ENCODE measurements at places on chromosomes 1 and 21.

DNA sequence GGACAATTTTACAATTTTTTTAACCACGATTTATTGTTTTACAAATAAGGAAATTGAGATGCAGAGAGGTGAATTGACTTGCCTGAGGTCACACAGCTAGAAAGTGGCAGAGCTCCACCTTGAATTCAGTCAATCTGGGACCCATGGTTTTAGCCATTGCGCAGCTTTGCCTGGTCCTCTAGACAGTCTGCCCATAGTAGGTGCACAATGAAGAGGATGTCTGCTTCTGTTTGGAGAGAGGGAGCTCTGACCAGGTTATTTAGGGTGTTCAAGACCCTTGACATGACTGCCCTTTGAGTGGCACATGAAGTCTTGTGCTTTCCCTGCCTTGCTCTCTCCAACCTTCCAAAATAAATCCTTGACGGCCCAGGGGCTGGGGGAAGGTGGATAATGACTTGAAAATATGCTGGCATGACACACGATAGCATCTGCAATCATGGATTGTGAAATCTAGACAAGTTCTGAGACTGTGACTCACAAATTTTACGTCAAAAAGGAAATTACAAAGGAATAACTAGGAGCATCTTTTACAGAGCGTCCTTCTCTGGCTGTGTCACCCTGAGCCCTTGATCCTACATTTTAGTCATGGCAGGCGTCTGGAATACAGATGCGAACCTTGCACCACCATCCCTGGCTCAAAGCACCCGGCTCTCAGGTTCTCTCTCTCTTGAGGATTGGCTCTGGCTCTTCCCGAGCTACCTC is 26.2 kb upstream of the ID3 start:
- no peak for DNase-seq

- DNase-seq = no peak
Observed at GRCh38 chr1:169367096-169367685, 406 bp downstream of the NME7 start.

GRCh38 chr1:37606481-37607263 is 10.9 kb upstream of the GNL2 start:
- DNase-seq = no peak

DNA sequence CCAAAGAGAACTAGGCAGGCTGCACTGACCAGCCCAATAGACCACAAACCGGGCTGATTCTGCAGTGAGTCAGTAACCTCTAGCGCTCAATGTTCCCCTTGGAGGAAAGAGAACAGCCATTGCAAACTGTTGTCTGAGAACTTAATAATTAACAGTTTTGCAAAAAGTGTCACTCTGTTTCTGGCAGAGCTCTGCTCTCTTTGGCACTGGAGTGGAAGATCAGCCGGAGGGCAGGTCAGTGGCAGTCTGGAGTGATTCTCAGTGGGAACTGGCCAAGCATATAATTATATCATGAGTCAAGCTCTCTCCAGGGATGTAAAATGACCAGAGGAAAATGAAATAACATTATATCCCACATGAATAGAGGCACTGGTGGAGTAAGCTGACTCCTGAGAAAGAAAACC is 238.3 kb downstream of the HLX start:
- DNase-seq = no peak

DNA sequence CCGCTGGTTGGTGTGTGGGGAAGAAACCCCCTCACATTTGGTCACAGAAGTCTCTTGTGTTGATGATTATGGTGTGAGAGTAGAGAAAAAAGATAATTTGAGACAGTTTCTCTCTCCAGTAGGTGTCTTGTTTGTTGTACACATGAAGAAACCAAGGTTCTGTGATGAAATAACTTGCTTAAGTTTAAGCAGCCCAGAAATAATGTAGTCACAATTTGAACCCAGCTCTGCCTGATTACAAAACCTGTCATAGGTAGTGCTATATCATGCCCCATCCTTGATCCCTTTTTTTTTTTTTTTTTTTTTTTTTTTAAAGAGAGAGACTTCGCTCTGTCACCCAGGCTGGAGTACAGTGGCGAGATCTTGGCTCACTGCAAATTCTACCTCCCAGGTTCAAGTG is 4.9 kb downstream of the MFN2 start:
- no peak for DNase-seq

- no peak for DNase-seq
Observed at GRCh38 chr1:111743679-111744101, 4.5 kb upstream of the INKA2 start.

DNA sequence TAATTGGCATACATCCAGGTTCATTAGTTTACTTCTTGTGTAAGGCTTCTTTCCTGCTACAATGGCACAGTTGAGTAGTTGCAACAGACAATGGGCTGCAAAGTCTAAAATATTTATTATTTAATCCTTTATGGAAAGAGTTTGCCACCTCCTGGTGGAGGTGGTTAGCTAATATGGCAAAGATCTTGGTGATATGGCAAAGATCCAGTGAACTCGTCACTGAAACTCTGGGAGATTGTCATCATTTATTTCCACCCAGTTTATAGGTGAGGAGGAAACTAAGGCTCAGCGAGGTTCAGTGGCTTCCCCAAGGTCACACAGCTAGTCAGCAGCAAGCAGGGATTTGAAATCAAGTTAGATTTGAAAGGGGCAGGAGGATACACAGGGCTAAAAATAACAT is 16.1 kb upstream of the IFFO2 start:
- no peak for DNase-seq

DNA sequence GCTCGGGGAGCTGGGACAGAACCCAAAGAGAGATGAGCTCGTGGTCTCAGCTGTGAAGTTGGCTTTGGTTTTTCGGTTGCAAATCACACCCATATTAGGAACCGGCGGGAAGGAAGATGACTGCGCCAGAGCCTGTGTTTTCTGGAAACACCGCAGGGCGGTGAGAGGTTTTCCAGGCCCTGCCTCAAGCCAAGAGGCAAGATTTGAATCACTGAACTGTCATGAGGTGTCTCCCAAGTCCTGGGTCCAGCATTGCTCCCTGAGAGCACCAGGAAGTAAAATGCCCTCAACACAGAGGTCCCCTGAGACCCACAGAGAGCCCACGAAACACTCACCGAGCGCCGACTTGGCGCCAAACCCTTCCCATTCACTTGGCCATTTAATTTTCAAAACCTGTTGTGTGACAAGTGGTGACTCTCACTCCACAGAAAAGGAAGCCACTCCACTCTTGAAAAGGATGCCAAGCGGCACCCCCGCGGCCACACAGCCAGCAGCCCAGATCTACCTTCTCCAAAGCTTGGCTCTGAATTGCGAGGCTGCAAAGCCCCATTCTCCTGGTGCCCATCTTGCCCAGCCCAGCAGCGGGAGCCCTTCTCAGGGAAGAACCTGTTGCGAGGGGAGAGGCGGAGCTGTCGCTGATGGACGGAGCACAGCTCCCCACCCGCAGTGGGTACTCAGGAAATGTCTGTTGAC is 99.0 kb upstream of the RUNX3 start:
- DNase-seq = peak; percentile 68

GRCh38 chr1:47766832-47767740 is 230.1 kb downstream of the TRABD2B start:
- no peak for DNase-seq

DNA sequence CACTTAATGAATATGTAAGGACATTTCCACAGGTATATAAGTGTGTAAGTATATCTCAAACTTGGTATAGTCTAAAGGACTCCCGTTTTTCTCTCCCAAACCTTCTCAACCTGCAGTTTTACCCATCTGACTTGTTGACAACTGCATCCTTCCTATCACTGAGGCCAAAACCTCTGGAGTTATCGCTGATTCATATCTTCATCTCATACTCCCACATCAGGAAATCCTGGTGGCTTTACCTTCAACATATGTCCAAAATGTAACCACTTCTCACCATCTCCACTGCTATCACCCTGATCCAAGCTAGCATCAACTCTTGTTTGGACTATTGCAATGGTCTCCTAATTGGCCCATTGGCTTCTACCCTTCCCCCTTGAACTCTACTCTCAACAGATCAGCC is 30.4 kb downstream of the SLAMF6 start:
- no peak for DNase-seq

DNA sequence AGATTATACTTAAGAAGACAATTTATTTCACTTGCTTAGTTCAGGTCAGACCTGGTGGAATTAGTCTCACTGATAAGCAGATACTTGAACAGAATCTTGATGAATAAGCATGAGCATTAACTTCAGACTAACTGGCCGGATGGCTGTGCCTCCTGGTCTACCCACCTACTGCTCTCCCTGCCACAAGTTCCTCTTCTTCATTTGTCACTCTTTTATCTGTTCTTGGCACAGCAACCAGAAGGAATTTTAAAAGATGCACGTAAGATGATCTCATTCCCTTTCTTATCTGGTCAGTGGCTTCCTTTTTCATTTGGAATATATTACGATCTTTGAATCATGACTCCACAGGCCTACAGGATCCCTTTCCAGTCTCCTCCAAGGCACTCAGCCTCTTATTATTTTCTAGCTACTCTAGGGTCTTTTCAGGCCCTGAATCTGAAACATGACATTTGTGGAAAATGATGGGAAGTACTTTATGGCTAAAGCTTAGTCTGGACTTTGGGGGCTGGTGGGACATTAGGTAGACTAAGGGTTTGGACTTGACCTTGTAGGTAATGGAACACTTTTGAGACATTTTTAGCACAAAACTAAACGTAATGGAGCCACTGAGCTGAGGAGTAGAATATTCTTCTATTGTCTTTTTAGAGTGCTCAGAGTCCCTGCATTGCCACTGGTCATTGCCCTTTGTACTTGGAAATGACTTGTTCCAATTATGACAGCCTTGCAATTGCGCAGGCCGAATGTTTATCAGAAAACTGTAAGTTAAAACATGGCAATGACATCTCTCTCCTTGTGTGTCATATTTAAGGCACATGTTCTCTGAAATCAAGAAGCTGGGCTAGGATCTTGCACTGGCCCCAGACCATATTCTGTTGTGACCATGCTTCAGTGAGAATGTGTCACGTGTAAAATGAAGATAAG is 16.0 kb downstream of the ST6GALNAC3 start:
- no peak for DNase-seq

GRCh38 chr1:171784784-171785183 is 3.3 kb downstream of the METTL13 start:
- no peak for DNase-seq

- DNase-seq = no peak
Observed at GRCh38 chr1:207938016-207938415, 27.1 kb upstream of the CD34 start.

- DNase-seq = no peak
Observed at GRCh38 chr1:192952646-192953045, 106.5 kb downstream of the UCHL5 start.

DNA sequence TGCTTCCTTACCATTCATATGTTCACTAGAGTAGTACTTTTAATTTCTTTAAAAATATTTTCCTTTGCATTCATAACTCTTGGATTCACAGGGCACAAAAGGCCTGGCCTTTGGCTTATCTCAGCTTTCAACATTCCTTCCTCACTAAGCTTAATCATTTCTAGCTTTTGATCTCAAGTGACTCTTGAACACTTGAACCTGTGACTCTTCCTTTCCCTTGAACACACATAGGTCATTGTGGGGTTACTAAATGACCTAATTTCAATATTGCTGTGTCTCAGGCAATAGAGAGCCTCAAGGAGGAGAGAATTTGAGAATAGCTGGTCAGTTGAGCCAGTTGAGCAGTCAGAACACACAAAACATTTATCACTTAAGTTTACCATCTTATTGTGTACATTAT is 49.9 kb downstream of the COL11A1 start:
- no peak for DNase-seq

- DNase-seq = no peak
Observed at GRCh38 chr1:30988045-30988444, 77.5 kb downstream of the PUM1 start.

DNA sequence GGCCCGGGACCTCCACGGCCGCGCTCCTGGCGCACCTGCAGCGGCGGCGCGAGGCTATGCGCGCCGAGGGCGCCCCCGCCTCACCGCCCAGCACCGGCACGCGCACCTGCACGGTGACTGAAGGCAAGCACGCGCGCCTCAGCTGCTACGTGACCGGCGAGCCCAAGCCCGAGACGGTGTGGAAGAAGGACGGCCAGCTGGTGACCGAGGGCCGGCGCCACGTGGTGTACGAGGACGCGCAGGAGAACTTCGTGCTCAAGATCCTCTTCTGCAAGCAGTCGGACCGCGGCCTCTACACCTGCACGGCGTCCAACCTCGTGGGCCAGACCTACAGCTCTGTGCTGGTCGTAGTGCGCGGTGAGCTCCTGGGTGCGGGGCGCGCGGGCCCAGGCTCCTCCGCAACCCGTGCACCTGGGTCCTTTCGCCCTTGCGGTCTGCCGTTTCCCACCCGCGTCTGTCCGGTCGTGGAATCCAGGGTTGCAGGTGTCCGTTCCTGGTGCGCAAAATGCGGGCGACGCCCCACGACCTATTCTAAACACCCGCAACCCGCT is 4.6 kb downstream of the OBSCN start:
- no peak for DNase-seq

- no peak for DNase-seq
Observed at GRCh38 chr1:181660621-181661020, 177.3 kb downstream of the CACNA1E start.

DNA sequence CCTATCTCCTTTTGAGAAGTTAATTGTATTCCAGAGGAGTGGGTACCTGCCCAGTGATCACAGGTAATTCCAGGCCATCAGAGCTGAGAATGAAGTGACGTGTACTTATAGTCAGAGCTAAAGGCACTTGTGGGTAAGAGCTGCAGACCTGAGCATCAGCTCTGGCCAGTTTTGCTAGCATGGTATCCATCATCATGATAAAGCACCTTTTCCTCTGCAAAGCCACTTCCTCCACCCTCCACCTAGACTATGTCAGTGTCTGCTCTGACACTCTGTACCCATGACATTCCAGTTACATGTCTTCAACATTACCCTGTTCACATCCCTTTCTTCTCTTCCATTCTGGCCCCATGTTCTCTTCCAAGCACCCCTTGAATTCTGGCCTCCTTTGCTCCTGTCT is 157.3 kb downstream of the GRIK3 start:
- DNase-seq = no peak

All from activated naive CD8-positive, alpha-beta T cell treated with anti-CD3 and anti-CD28 coated beads for 36 hours (primary cell).